ENCODE measurements at places on chromosomes 3 and 15. TPM values are rescaled to one million over a fixed set of nuclear protein-coding genes. Genes with fewer than 3 reads are reported as not detected.

EXD1 gene
- not detected for total RNA-seq

NAALADL2 gene
- total RNA-seq = 10.4 TPM

- H3K27ac ChIP-seq = no peak overlapping the region
- no peaks in the 10 kb centered on the region for H3K27me3 ChIP-seq
- H3K4me3 ChIP-seq = no peak overlapping the region
- no peaks in the 10 kb centered on the region for H3K36me3 ChIP-seq
- no peak for DNase-seq
These were observed 201.5 kb upstream of the RBMS3 start for GRCh38 chr3:29079358-29079757.

DNA sequence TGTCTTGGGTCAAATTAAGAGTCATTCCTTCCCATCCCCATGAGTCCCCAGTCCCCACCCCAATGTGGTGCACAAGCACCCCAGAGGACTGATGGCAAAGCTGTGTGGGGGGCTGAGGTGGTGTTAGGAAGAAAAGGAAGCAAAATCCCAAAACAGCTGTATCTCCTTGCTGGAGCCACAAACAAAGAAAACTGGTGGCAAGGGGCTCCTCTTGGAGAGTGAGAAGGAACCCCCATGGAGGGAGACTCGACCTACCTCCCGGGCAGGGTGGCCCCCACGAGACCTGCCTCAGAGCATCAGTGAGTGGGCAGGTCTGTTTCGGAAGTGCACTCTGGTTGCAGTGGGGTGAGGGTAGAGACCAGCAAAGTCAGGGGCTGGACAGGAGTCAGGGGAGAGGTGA is 29.2 kb downstream of the PRR23E start:
- H3K4me1 ChIP-seq = peaks cover 3% of the 10 kb centered on the region
- no peak overlapping the region for H3K27ac ChIP-seq
- no peaks in the 10 kb centered on the region for H3K36me3 ChIP-seq
- DNase-seq = no peak
- H3K4me3 ChIP-seq = no peak overlapping the region

- no peak overlapping the region for H3K4me3 ChIP-seq
- H3K36me3 ChIP-seq = peaks cover 8% of the 10 kb centered on the region
- H3K4me1 ChIP-seq = peaks cover 5% of the 10 kb centered on the region
- H3K27me3 ChIP-seq = peaks cover 31% of the 10 kb centered on the region
- DNase-seq = no peak
These were observed 3.1 kb upstream of the LOXL1 start for GRCh38 chr15:73923156-73923487.

DNA sequence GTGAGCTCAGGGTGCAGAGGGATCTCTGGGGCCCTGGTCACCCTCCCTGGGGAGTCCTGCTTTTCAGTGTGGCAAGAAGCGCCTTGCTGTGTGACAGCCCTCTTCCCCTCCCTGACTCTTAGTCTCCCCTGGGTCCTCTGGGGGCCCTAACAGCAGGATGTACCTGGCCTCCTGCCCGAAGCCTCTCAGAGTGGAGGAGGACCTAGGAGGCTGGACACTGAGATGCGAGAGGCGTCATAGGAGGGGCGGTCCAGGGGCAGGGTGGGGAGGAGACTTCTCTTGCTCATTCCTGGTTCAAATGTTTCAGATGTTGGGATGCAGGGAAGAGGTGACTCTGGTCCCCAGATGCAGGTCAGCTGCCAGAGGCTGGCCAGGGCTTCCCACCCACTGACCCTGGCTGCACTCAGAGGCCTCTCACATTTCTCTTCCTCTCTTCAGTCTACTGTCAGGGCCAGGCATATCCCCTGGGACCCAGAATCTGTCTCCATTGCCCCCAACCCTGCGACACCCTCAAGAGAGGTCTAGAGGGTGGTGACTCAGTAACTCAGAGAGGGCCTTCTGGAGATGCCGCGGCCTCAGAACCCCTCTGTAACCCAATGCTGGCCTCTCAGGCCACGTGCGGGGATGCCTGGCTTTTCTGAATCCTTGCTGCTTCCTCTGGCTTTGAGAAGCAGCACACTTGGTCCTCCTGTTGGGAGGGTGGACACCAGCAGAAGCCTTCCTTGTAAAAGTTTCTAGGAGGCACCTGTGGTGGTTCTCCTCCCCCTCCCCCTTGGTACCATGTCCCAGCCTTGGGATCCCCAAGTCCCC is 25.9 kb downstream of the SNX33 start:
- peaks cover 29% of the 10 kb centered on the region for H3K4me1 ChIP-seq
- no peak for DNase-seq
- no peaks in the 10 kb centered on the region for H3K36me3 ChIP-seq
- peaks cover 24% of the 10 kb centered on the region for H3K27me3 ChIP-seq
- H3K27ac ChIP-seq = peak overlapping the region; percentile 90
- no peak overlapping the region for H3K4me3 ChIP-seq

- H3K36me3 ChIP-seq = peaks cover 11% of the 10 kb centered on the region
- no peak for DNase-seq
- H3K27me3 ChIP-seq = no peaks in the 10 kb centered on the region
- no peak overlapping the region for H3K27ac ChIP-seq
These were observed 176.7 kb upstream of the GOLIM4 start for GRCh38 chr3:168272343-168272985.

- H3K4me1 ChIP-seq = no peaks in the 10 kb centered on the region
- DNase-seq = no peak
These were observed 149.1 kb upstream of the CD96 start for GRCh38 chr3:111392894-111393398.

DNA sequence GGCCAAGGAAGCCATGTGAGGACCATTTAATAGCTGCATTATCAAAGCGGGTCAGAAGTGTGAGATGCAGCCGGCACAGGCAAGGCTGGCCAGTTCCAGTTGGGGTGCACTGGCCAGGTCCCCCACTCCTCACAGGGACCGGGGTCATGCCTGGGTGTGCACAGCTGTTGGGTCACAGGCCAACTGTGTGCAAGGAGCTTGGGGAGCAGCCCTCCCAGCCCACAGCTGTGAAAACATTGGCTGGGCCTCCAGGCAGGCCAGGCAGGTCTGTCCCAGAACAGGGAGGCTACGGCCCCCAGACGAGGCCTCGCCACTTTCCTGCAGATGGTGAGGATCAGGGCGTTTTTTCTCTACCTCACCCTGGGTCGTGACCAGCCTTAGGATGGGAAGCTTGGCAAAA is 521.0 kb downstream of the NTRK3 start:
- no peak overlapping the region for H3K4me3 ChIP-seq
- peaks cover 4% of the 10 kb centered on the region for H3K27me3 ChIP-seq
- peaks cover 7% of the 10 kb centered on the region for H3K4me1 ChIP-seq
- no peak overlapping the region for H3K27ac ChIP-seq

DNA sequence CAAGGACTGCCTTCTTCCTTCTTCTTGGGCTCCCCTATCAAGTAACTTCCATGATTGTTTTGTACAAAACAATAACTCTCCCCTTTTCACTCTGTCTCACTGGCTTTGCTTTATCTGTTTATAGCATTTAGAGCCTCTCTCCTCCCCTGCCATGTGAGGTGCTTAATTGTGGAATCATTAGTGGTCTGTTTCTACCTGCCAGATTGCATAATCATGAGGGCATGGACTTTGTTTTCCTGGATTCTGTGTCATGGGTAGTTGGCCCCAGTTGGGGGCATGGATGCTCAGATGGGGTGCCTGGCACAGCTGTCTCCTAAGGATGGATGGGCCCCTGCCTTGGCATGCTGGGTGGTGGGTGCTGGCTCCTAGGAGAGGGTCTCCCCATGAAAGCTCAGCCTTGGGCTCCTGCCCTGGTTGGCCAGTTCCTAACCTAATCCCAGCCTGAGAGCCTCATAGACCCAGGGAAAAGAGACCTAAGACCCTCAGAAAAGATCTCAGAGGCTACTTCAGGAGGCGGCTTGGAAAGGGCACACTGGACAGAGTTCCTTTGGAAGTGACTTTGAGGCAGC is 8.0 kb upstream of the CTXND1 start:
- no peak overlapping the region for H3K27ac ChIP-seq
- no peak for DNase-seq
- peaks cover 68% of the 10 kb centered on the region for H3K27me3 ChIP-seq
- no peaks in the 10 kb centered on the region for H3K4me1 ChIP-seq
- H3K4me3 ChIP-seq = no peak overlapping the region
- no peaks in the 10 kb centered on the region for H3K36me3 ChIP-seq

DNA sequence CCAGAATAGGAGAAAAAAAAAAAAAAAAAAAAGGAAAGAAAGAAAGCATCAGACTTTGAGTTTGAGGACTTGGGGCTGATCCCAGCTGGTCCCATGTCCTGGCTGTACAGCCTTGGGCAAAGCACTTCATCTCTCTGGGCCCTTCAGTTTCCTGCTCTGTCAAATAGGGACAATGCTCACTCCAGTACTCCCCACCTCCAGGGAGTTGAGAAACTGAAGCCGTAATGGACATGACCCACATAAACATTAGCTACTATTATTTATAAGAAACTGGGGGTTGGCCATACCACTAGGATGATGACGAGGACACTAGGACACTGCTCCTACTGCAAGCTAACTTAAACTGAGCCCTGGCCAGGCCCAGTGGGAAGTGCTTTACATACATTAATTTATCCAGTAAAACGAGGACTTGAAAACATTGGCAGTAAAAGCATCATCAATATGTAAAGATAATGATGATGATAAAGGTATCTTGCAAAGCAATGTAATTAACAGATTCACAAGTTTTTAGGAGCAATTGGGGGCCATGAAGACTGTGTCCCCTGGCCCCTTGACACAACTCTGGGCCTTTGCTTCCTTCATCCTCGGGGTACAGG is 22.9 kb upstream of the SMAD6 start:
- no peaks in the 10 kb centered on the region for H3K27me3 ChIP-seq
- H3K27ac ChIP-seq = peak overlapping the region; percentile 91
- no peaks in the 10 kb centered on the region for H3K36me3 ChIP-seq
